Frontal cortex (tissue), 4 donors: ENCODE measurements at places on chromosomes 16 and 17. TPM values are rescaled to one million over a fixed set of nuclear protein-coding genes. Genes with fewer than 3 reads are reported as not detected.

DNA sequence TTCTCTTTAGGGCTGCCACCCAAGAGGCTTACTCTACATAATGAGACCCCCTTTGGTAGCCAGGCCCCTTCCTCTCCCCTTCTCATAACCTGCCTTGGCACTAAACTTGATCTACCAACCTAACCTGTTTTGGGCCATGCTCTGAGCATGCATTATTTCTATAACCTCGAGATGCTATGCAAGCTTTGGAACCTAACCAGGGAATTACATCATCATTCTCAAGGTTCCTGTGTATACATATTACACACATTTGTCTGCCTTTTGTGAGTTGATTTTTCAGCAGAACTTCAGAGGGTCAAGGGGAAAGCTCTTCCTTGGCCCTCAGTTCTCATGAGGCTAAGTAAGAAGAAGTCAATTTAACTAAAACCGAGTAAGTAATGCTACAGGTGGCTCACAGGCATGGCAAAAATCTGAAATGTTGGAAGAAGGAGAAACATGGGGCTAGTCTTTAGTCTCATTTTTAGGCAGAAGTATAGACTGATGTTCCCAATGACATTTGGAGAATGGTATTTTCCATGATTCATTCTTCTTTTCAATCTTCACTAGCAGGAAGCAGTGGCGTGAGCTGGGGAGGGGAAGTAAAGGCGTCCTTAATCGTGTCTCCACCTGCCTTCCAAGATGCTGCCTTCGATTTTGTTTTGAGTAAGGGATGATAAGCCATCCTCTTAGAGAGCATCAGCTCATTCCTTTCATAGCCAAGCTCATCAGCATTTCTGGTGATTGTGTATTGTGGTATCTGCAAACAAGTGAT lies 308.4 kb downstream of the ABCC12 start:
- no peak for DNase-seq

Gene TBC1D3D
- total RNA-seq, result not detected

GRCh38 chr16:2048116-2048543 lies 345 bp downstream of the TSC2 start:
- DNase-seq, result no peak

DNA sequence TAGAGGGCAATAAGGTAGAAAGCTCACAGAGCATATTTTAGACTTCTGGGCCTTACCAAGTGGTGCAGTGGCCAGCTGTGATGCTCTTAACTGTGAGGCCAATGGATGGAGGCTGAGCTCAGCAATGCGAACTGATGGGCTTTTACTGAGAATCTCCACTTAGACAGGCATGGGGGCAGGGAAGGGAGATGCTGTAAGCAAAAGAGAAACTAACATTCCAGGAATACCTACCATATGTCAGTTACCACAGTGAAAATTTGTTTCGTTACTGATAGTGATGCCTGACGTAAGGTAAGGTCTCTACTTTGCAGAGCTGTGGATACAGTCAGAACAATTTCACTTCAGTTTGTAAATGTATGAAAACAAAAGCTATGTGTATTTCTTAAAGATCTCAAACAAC lies 250.6 kb upstream of the ZFHX3 start:
- no peak for DNase-seq

Gene ALDH3A1
- 0.41 TPM for total RNA-seq

Gene GDPD3
- total RNA-seq, result 1.2 TPM

Gene RRAD
- 2.4 TPM for total RNA-seq

- DNase-seq, result no peak
Measured at GRCh38 chr17:75591722-75592302, 4.2 kb downstream of the MYO15B start.
